ENCODE measurements at places on chromosomes 12 and 14.

GRCh38 chr12:65791400-65791799 lies 32.9 kb upstream of the HMGA2 start:
- no peak for DNase-seq

- no peak for DNase-seq
Measured at GRCh38 chr14:102255401-102256190, 49.4 kb downstream of the MOK start.

- no peak for DNase-seq
Measured at GRCh38 chr12:13036881-13037280, 7.3 kb upstream of the FAM234B start.

DNA sequence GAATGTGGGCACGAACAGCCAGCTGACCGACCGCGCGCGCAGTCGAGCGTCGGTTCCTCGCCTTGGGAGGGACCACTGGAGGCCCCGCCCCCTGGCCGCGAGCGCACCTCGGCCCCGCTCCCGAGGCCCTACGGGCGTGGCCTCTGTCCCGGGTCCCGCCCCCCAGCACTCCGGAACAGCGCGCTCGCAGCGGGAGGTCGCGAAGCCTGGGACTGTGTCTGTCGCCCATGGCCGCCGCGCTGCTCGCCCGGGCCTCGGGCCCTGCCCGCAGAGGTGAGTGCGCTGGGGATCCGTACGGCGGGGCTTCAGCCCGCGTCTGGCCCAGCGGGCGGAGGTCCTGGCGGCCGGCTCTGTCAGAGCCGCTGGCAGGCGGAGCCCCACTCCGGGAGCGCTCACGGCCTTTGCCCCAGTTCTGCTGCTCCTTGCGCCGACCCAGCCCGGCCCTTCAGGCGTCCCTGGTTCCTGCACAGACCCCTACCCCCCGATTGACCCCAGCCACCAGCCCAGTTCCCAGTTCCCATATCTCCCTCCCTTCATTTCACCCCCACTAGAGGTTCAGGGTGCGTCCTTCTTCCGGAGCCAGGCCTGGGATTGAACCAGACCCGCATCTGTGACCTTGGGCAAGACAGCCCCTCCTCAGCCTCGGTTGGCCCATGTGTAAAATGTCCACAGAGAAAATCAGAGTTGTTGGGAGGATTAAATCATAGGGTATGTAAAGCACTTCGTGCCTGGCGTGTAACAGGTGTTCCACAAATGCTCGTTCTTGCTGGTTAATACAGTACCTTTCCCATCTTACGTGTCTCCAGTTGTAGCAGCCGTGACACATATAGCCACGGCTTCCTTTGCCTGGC lies at the start of gene ACADS:
ACADS (plus strand) TSS at position 168 of the 851 bp plus-strand sequence; CDS start at position 228, 60 bp downstream.
- peak; percentile 84 for DNase-seq

- no peak for DNase-seq
Measured at GRCh38 chr14:104086661-104087461, 1.4 kb downstream of the ASPG start.

GRCh38 chr12:59874781-59875180 lies 279.0 kb downstream of the SLC16A7 start:
- no peak for DNase-seq

- no peak for DNase-seq
Measured at GRCh38 chr12:100401660-100402059, 44.8 kb downstream of the SLC17A8 start.

- peak; percentile 71 for DNase-seq
Measured at GRCh38 chr12:54216797-54217661, 28.2 kb upstream of the SMUG1 start.

- no peak for DNase-seq
Measured at GRCh38 chr12:68739891-68740290, 6.1 kb upstream of the SLC35E3 start.

- no peak for DNase-seq
Measured at GRCh38 chr12:77995436-77996167, 164.9 kb downstream of the NAV3 start.

DNA sequence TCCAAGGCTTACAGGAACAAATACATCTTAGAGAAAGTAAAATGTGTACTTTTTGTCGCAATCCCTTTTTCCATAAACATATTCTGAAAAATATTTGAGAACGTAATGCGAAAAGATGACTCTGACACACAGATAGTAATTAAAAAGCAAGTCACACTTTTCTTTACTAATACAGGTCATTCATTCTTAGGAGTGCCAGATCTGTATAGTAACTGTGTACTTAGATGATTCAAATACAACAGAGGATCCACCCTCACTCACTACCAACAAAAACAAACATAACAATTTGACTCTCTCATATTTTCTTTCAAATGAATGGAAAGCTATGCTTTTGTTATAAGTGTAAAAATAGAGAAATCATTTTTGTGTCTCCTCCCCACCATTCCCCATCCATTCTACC lies 795.4 kb downstream of the SLC6A15 start:
- no peak for DNase-seq

GRCh38 chr12:123029550-123029949 lies 49.1 kb downstream of the ARL6IP4 start:
- no peak for DNase-seq

GRCh38 chr14:33414041-33414440 lies 475.4 kb downstream of the NPAS3 start:
- DNase-seq, result no peak

GRCh38 chr12:130335517-130336392 lies 1.9 kb upstream of the PIWIL1 start:
- no peak for DNase-seq

DNA sequence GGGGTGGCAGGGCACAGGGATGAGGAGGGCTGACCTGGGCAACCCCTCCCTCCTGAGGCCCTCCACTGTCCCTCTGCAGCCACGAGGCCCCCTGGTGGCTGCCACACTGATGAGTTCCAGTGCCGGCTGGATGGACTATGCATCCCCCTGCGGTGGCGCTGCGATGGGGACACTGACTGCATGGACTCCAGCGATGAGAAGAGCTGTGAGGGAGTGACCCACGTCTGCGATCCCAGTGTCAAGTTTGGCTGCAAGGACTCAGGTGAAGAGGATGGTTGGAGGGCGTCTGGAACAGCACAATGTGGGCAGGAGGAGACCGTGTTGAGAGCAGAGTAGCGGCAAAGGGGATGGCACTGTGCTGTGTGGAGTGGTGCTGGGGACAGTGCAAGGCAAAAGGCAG lies 25.7 kb upstream of the LRP1-AS start:
- no peak for DNase-seq

DNA sequence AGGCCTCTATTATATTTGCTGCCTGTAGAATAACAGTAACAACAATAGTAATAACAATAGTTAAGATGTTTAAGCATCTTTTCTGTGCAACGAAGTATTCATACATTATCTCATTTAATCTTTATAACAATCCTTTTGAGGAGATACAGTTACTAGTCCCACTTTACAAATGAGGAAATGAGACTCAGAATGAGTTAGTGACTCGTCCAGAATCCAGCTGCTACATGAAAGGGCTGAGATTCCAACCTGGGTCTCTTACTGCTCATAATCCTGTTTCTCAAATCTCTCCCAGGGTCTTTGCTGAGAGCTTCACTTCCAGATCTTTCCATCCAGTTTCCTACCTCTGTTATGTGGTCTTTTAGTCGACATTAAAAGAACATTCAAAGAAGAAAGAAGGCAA lies 173.7 kb upstream of the TMPO start:
- no peak for DNase-seq

DNA sequence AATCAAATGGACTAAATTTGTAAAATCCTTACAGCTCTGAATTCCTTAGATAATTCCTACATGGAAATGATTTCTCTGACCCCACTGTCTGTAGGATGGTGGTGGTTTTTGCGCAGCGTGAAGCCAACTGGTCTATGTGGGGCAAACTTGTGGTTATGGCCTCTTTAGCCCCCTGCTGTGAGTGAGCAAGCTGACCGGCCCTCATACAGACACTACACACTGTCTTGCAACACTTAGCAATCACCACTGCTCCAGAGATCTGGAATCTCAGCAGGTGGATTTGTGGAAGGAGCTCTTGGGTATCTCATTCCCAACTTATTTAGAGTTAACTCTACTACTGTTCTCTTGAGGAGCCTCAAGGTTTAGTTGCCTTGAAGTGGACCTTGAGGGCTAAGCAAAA lies 70.2 kb downstream of the SCN8A start:
- DNase-seq, result no peak

- no peak for DNase-seq
Measured at GRCh38 chr12:58645946-58646345, 274.4 kb downstream of the LRIG3 start.

DNA sequence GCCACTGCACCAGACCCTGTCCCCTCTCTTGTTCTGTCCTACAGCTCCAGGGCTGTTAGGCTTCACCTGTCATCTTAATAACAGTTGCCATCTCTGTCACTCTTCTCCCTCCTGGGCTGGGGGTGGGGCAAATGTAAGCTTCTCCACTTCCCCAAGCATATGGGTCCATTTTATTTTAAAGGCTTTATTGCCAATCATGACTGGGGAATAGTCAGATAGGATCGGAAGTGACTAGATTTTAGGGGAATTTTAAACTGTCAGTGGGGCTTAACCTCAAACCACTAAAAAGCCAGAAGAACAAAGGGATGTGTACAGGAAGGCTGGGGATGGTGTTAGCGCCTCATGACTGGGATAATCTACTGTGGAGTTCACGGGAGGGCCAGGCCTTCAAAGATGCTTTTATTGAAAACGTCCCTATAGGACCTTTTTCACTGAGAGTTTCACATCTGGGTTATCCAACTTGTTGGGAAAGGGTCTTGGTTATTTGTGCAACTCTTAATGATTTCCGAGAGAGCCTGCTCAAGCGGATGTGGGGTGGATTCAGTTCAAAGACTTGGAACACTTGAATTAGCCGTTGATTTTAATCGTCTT lies 41.6 kb downstream of the CHST11 start:
- DNase-seq, result peak; percentile 27

- no peak for DNase-seq
Measured at GRCh38 chr12:108204117-108204987, 75.3 kb downstream of the WSCD2 start.

DNA sequence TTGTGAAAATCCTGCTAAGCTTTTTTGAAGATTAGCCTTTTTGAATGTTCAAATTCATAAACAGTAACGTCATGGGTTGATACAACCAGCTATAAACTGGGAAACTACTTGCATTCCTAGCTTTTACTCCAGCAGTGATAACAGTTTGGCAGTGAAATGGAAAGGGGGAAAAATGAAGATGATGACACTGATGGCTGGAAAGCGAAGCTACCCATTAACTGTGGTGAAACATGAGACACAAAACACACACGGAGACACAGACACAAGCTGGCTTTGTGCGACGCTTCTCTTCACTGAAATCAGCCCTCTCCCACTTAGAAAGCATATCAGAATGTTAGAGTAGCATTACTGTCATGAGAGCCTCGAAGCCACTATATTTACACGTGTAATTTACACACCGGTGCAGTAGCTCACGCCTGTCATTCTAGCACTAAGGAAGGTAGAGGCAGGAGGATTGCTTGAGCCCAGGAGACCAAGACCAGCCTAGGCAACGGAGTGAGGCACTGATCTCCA lies 15.7 kb downstream of the VPS37B start:
- no peak for DNase-seq

GRCh38 chr12:1518591-1519516 lies 75.5 kb downstream of the FBXL14 start:
- no peak for DNase-seq

DNA sequence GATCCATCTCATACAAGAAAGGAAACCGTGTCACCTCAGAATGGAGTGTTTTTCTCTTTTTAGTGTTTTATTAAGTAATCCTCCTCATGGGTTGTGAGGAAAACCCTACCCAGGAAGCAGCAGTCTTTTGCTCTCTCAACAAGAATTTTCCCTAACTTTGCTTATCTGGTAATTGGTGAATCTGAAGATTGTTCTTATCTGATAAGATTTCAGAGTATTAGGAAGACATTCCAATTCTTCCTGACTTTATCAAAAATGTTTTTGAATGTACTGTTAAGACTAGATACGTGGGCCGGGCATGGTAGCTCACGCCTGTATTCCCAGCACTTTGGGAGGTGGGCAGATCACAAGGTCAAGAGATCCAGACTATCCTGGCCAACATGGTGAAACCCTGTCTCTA lies 86.0 kb downstream of the PHLDA1 start:
- DNase-seq, result no peak

DNA sequence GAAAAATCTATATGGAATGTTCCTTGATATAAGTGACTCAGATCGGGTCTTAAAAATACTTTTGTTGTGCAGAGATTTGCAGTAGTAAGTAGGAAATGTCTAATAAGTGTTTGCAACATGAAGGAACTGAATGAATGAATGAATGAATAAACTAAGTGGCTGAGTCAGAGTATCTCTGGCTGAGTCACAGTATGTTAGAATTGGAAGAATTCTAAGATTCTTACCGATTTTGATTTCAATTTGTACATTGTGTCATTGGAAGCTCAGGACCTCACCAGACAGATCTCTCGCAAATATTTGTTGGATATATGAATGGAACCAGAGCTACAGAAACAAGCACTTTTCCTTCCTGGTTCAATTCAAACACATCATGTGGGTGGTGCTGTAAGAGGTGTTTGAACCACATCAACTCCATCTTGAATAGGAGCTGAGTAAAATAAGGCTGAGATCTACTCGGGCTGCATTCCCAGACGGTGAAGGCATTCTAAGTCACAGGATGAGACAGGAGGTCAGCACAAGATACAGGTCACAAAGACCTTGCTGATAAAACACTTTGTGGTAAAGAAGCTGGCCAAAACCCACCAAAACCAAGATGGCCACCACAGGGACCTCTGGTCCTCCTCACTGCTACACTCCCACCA lies 123.9 kb upstream of the FOXN3 start:
- no peak for DNase-seq

DNA sequence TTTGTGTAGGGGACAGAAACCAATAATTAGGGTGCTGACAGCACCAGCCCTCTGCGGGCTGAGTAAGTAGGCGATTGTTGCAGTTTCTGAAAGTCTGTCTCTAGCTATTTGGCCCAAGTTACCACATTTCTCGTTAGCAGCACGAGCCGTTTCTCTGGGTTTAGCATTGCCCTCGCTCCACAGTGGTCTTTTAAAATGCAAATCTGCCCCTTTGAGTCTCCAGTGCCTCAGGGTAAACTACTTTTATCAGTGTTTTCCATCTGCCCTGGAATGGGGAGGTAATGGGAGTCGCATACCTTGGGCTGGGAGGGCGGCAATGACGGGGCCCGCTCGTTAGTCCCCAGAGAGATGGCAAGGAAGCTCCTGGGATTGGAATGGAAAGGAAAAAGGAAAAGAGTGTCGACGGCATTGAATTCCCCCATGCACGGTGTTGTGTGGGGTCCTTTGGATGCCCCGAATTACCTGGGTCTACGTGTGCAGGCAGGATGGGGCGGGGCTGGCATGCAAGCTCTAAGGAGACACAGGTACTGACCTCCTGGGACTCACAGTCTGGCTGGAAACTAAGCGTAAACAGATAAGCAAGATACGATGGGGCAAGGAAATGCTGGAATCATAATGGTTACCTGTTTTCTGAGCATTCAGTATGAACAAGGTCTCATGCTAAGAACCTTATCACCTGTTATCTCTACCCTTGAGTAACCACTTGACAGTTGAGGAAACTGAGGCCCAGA lies 131.8 kb upstream of the MAP1LC3B2 start:
- no peak for DNase-seq

Data from T-helper 1 cell (primary cell).